ENCODE measurements at places on chromosomes 11 and 22.

DNA sequence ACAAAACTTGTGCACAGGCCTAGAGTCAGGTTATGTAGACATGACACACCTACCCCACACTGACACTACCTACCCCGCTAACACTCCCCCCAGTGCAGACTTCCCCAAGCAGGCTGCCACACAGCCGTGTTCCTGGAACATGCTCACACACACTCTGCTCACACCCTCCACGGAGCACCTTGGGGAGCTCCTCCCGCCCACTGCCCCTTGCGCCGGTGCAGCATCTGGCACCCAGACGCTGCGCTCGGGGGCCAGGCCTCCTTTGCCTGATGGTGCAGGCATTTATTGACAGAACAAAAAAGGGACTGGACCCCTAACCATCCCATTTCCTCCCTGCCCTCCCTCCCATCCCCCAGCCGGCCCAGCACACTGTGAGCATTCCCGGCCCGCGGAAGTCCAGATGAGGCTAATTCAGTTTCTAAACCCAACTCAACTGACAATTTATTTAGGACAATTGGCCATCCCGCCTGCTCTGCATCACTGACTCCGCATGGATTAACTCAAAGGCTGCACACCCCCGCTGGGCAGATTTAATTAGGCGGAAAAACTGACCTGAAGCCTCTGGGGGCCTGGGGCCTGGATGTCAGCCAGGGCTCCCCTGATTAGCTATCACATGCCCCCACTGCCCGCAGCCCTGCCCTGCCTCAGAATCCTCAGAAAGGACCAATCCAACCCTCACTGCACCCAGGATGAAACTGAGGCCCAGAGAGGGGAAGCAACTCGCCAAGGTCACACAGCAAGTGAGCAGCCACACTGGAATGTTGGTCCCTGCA, 30.1 kb downstream of the KCNC1 start:
- DNase-seq: no peak

DNA sequence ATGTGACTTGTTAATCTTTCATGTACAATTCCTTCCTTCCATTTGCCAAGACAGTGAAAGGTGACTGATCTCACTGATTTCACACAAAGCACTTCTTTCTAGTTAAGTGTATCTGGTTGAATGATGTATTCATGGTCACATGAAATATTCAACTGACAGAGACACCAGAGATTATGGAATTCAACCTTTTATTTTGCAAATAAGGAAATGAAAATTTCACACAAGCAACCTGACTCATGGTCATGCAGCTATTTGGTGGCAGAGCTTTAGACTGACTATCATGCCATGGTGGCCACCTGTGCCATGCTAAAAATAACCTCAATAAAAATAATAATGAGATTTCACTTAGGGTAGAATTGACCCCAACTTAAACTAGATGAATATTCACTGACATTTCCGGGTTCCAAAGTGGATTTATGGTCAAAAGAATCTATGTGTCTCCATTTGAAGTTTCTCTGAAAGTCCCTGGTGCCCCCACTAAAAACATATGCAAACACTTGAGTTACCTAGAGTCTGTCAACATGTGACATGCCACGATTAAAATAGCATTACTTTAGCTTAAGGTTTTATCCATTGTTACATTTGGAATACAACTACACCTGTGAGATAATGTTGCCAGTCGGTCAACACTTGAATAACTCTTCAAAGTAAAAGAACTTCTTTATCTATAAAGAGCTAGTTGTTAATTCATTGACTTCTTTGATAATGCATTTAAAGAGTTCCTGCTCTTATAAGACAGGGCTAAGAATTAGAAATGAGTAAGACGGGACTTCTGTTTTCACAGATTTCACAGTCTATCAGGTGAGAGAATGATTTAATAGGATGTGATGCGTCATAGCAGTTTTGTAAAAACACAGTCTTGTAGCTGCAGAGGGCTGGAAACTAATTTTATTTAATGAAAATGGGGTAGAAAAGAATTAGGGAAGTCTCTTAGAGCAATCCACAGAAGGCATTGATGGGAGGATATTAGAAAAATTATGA, 94.6 kb upstream of the OR9G4 start:
- DNase-seq: no peak

DNA sequence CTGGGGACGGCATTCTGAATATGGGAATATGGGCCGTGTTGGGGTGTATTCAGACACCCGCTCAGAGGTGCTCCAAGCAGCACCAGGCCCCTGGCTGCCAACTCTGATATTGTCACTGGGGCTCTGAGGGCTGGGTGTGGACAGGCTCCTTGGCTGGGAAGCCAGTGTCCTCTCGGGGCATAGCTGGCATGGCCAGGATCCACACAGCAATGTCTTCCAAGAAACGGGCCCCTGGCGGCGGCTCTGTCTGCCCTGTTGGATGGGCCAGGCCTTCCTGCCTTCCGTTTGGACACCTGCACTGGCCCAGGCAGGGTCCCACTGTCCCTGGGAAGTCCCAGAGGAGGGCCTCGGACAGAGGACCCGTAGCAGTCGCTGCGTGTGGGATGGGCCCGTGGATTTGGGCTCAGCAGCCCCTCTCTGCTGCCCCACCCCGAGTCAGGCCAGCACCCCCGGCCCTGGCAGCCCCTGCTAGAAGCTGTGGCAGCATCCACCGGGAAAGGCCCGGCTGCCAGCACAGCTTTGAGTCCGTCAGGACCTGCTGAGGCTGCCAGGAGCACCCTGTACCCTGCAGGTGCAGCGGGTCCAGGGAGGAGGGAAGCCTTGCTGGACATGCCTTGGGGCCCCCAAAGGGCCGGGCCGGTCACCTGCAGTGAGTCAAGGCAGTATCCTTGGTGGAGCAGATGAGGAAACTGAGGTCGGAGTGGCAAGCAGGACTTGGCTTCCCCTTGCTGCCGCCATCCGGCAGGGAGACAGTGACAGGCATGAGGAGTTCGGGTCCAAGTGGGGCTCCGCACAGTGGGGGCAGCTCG, 4.1 kb downstream of the PANX2 start:
- DNase-seq: no peak

DNA sequence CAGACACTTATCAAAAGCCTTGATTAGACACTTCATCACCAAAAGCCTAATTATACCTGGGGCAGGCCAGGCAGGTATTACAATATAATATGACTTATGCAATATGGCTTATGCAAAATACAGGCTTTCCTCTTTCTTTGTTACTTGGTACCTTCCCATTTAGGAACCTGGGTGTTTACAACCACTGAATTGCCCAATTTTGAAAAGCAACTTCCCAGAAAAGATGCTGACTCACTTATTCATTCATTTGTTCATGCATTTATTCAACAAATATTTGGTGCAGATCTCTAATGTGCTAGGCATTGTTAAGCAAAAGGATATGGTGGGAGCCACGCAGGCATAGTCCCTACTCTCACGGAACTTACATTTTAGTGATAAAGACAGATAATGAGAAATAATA, 13.6 kb upstream of the JAML start:
- peak; percentile 69 for DNase-seq

DNA sequence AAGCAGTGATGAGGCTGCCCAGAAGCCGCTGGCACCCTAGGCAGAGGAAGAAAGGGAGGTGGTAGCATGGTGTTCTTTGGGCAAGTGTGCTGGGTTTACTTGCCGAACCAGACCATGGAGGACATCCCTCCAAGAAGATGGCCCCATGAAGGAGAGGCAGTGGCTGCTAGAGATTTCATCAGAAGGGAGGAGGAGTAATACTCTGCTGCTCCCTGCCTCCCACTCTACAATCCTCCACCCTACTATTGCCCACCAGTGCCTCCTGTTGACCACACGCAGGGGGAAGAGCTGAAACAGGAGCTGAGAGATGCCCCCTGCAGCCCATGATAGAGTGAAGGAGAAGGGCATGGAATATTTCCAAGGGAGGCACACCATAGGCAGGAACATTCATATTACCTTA, 51.0 kb upstream of the PRSS23 start:
- DNase-seq: no peak

DNA sequence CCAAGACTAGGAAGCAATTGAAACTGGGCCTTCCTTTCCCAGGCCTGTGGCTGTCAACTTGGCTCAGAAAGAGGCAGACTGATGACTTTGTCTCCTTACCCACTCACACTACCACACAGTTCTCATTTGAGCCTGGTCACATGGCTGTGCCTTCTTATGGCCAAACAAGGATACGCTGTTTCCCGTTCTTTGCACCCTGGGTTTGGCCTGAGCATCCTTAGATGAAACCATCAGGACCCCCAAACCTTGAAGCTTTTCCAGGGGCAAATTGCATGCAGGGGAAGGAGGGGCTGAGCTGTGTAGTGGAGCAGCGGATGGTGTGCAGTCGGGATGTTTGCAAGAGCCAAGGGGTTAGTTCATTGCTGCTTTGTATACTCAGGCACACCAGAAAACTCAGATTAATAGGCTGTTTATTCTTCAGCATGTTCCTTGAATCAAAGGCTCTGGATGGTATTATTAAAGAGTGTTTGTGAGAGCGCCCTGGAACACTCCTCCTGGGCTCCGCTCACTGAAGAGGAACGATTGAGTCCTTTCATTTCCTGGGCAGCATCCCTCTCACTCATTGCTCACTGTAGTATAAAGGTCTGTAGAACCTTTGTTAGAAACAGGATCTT, 69.8 kb downstream of the ARFGAP2 start:
- DNase-seq: no peak

DNA sequence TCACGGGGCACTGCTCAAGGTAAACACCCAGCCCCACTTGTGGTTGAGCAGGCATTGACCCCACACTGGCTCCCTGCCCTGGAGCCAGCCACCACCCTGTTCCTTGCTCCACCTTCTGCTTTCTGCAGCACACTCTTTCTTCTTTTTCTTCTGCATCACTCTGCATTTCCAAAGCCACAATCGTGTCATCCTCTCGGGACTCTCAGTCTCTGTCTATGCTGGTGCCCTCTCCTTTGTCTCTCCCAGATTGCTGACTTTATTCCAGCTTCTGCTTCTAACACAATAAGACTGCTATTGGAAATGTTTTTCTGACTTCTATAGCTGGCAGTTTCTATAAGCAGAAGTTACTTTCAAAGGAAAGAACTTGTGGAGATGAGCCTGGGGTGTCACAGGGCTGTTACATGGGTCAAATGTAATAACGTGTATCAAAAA, 14.4 kb downstream of the GRAP2 start:
- no peak for DNase-seq

GRCh38 chr11:11500744-11501487, 120.9 kb downstream of the GALNT18 start:
- no peak for DNase-seq

GRCh38 chr11:61908730-61909316, 8.5 kb downstream of the RAB3IL1 start:
- DNase-seq: no peak

DNA sequence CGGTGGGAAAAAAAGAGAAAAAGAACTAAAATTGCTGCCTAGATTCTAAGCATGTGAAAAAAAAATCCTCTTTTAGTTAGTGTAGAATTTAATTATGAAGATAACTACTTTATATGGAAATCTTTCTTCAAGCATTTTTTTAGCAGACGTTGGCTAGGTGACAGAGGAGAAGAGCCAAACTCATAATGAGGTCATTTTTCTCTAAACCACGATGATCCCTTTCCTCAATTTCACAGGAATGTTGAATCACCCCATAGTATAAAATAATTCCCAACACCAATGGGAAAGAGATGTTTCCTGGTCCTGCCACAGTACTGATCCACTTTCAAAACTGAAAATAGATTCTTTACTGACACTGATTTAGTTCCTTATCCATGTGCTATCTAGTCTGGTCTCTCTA, 319.8 kb downstream of the DLG2 start:
- DNase-seq: no peak

GRCh38 chr11:132349811-132350733, 979.7 kb downstream of the NTM start:
- DNase-seq: no peak

DNA sequence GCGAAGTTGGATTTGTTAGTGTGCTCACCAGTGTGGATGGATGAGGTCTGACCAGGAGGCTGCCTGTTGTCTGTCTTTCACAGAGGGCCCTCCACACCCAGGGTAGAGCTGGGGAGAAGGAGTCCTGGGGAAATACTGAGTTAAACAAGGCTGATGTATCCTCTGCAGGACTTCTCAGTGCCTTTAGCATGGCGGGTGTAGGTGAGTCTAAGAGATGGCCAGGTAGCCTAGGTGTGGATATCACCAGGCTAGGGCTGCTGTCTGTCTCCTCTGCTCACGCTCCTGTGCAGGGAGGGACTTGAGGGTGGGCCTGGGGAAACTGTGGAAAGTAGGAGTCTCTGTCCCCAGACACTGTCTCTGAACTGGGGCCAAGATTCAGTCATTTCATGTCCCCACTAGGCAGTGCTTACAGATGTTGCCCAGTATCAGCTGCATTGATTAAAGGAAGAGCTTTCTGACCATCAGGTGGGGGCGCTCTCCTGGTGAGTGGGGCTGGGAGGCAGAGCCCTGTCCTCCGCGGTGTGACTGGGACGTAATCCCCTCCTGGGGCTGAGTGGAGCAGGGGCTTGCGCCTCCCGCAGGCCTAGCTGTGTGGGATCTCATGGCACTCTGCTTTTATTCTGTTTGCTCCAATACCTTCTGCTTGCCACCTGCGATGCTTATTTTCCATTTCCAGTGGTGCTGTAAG, 35.5 kb upstream of the CCDC188 start:
- DNase-seq: peak; percentile 52
